Activated CD4-positive, alpha-beta T cell treated with anti-CD3 and anti-CD28 coated beads for 48 hours (primary cell): ENCODE measurements at places on chromosomes 2 and 18.

GRCh38 chr2:11642972-11643371, 27.0 kb downstream of the NTSR2 start:
- no peak for DNase-seq

DNA sequence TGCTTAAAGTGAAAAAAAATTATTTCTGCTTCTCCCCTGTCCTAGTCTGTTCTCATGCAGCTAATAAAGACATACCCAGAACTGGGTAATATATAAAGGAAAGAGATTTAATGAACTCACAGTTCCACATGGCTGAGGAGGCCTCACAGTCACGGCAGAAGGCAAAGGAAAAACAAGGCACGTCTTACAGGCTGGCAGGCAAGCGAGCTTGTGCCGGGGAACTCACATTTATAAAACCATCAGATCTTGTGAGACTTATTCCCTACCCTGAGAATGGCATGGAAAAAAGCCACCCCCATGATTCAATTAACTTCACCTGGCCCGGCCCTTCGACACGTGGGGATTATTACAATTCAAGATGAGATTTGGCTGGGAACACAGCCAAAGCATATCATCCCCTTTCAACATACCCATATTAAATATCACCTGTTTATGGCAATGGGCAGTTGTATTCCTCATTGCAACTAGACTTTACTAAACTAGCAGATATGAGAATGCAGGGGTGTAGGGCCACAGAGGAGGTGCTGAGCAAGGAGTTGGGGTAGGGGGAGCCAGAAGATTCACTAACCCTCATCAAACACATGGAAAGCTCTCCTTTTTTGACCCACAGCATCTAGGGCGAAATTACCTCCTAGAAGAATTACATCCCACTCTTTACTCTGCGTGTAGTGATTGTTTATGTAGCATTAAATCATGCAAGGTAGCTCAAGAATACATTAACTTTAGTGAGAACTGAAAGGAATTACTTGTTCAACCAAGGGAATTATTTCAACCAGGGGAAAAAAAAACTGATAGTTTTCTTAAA, 183.3 kb upstream of the DOK6 start:
- DNase-seq, result no peak

GRCh38 chr18:68997845-68998244, 200.0 kb downstream of the CCDC102B start:
- no peak for DNase-seq

DNA sequence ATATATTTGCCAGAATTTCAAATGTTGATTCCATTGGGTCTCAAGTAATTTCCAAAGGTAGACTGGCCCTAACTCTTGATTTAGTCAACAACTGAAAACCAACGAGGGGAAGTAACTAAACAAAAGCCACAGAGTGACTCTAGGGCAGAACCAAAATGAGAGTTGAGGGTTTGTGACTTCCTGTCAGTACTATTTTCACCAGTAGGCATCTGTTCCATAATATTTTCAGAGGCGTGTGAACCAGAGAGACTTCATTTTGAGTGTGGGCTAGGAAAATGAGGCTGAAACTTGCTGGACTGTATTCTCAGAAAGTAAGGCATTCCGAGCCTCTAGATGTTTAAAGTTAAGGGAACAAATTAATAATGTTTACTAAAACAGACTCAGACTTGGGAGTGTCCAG, 70.6 kb downstream of the GDF7 start:
- no peak for DNase-seq

- DNase-seq, result no peak
These were observed 315.4 kb downstream of the NCKAP5 start for GRCh38 chr2:133252780-133253355.

- DNase-seq, result no peak
These were observed 12.9 kb downstream of the FHL2 start for GRCh38 chr2:105385731-105386540.

- no peak for DNase-seq
These were observed 22.8 kb downstream of the EPB41L3 start for GRCh38 chr18:5521000-5521399.

DNA sequence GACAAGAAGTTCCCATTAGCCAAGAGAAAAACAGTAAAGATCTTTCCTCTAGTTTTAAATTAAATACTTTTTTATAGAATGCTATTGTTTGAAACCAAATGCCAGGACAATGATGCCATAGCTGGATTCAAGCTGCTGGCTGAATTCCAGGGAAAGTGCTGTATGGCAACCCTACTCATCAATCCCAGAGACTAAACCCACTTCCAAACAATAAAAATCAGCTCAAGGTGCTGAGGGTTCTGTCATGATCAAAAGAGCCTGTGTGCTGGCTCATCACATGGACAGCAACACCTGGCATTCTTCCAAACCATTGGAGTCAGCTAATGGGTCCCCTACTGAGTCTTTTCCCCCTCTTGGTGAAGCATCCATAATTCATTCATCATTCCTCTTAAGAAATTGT, 53.7 kb upstream of the PARD3B start:
- no peak for DNase-seq

GRCh38 chr2:75320898-75321598, 121.7 kb upstream of the TACR1 start:
- no peak for DNase-seq

- no peak for DNase-seq
These were observed 106.4 kb downstream of the NDUFA10 start for GRCh38 chr2:239918749-239919148.

DNA sequence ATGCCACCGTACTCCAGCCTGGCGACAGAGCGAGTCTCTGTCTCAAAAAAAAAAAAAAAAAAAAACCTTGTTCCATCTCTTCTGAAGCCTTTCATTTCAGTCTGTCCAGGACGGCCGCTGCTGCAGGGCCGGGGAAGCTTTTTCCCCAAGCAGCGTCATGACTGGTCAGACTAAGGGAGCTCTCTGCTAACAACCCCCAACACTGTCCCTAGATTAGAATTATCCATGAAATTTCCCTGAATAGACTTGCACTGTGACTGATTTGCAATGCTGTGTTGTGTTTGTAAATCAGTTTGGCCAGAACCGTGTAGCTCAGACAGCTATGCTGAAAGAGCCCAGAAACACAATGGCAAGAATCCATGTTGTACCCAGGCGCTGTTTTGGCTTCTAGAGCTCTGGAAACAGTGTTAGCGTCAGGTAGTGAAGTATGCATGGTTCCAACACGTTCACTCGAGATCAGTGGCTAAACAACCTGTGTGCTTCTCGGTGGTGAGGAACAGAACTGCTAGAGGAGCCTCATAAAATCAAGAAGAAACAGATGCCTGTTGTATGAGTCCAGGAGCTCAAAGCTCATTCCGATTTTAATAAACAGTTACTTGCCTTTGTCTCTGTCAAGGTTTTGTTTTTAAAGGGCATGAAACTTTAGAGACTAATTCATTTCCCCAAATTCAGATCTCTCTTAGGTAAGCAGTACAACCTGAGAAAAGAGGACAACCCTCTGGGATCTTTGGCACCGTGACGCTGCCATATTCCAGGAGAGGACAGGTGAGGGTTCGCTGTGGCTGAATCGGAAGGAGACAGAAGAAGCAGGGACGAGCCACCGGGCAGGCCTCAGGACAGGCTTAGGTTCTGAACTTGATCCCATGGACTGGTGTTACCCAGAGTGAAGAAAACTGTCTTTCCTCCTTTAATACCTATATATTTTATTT, 43.5 kb downstream of the GORASP2 start:
- DNase-seq, result no peak

- no peak for DNase-seq
These were observed 4.2 kb downstream of the ADCY3 start for GRCh38 chr2:24915796-24916195.

- DNase-seq, result no peak
These were observed 29.9 kb upstream of the L3MBTL4 start for GRCh38 chr18:6444466-6445228.

GRCh38 chr18:56986829-56987228, 160.1 kb upstream of the BOD1L2 start:
- DNase-seq, result no peak

GRCh38 chr2:72367530-72368225, 220.0 kb upstream of the CYP26B1 start:
- DNase-seq, result no peak

DNA sequence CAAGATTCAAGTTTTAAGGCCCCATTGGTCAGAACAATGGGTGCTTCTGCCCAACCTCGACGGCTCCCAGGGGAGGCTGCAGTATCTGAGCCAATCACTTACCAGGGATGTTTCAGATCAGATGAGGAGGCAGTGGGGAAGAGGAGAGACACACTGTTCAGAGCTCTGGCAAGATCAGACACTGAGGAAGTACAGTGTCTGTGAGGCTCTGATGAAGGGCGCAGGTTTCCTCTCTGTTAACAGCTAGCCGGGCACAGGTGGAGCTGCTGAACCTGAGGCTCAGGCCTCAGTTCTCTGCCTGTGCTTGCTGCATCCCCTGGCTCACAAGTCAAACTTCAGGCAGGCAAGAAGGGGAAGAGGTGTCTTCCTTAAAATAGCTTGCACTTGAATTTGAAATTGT, 69.7 kb downstream of the TPO start:
- DNase-seq, result no peak

GRCh38 chr2:33859811-33860461, 260.8 kb upstream of the FAM98A start:
- DNase-seq, result no peak

GRCh38 chr18:13178976-13179375, 39.6 kb upstream of the LDLRAD4 start:
- peak; percentile 61 for DNase-seq

DNA sequence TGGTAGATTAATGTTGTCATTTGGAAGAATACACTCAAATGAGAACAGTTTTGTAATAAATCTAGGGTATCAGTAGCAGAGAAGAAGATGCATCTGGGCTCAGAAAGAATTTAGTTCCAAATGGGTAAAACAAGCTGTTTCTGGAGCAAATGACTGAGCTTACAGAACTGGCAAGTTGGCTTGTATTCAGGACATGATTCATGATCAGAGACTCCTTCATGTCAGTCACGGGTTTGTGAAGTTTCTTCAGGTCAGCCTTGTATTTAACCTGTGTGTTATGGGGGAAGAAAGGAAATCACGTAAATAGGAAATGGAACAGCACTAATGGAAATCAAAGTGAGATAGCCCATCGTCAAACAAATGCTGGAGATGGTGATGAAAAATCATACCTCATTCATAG, 109.1 kb downstream of the RIF1 start:
- no peak for DNase-seq

GRCh38 chr18:73777356-73778031, 370.1 kb downstream of the FBXO15 start:
- no peak for DNase-seq

GRCh38 chr18:49608366-49609255, 46.8 kb downstream of the LIPG start:
- DNase-seq, result no peak

- DNase-seq, result no peak
These were observed 49.2 kb upstream of the NEMP2 start for GRCh38 chr2:190583507-190584337.

GRCh38 chr2:176096986-176097819, 2.4 kb upstream of the HOXD12 start:
- peak; percentile 74 for DNase-seq

- DNase-seq, result no peak
These were observed 337.4 kb upstream of the PIK3C3 start for GRCh38 chr18:41617647-41618046.

DNA sequence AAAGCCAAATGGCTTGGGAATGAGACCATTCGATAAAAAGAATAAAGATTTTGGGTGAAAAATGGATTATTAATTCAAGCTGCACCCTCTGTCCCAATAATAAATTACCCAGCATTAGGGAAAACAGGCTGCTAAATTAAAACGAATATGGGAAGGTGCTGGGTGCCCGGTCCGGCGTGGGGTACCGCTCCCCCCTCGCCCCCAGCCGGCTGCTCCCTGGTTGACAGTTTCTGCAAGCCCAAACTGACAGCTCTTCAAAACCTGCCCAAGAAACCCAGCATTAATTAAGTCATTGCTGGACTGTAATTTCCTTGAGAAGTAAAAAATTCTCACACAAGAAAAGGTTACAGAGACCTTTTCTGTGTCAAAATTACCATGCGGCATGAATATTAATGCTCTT, 98.6 kb downstream of the PTGR3 start:
- DNase-seq, result no peak

GRCh38 chr2:43100362-43100882, 126.0 kb downstream of the ZFP36L2 start:
- DNase-seq, result no peak

GRCh38 chr2:145043399-145043834, 523.5 kb upstream of the ZEB2 start:
- no peak for DNase-seq

DNA sequence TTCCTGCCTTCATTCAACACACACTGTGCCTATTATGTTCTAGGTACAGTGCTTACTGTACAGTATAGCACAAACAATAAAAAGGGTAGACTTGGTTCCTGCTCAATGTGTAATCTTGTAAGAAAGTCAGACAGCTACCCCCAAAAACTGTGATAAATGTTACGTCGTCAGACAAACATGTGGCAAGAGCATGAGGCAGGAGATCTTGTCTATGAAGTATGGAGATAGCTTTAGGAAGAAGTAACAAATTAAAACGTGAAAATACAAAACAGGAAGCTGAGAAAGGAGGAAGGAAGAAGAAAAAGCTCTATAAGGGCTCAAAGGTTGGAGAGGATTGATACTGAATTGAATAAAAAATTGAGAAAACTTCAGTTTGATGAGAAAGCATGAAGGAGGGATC, 276.2 kb upstream of the HNRNPA3 start:
- no peak for DNase-seq

DNA sequence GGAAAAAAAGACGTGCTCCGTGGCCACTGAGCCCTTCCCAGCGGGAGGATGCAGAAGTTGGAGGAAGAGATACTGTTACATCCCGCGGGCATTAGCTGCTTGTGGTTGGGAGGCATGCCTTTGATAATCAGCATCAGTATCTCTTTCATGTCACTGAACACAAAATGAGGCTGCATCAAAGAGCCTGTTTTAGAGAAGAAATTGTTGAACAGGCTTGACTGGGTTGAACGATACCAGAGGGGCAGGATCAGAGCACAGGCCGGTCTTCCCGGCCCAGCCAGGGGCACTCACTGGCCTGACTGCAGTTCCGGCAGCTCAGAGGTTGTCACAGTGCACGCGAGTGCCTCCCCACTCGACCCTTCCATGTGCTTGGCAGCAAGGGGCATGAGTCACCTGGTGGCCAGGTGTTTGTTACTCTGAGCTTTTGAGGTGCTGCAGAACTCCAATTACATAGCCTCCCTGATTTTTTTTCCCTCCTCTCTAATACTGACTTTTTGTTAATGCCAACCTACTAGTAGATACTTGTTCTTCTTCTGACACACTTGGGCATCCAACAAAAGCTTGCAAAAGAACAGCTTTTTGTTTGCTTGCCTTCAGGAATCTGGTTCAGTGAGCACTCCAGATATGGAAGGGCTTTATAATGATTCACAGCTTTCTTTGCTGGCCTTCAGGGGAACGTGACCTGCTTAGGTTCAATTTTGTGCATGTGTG, 121.6 kb downstream of the VAPA start:
- DNase-seq, result no peak

GRCh38 chr2:75379476-75380210, 180.3 kb upstream of the TACR1 start:
- DNase-seq, result no peak

DNA sequence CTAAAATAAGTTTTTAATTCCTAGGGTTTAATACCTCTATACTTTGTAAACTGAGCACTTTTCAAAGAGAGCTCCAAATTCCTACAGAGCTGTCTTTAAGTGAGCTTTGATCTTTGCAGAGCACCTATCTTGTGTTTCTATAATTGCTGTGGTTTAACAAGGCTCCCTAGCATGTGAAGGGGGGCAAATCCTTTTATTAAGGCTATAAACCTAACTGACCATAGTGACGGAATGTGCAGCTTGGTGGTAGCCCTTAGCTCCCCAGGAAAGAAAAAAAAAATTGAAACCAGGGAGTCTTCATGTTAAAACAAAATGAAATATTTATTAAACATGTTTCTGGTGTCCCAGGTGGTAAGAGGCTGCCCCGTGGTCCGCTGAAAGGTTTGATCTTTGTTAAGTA, 78.6 kb upstream of the ETAA1 start:
- DNase-seq, result no peak

- peak; percentile 48 for DNase-seq
These were observed 1.1 kb downstream of the PREB start for GRCh38 chr2:27133195-27133875.
